ENCODE measurements at places on chromosomes 3 and 15.
A peak's percentile ranks its signal among the peaks of the same experiment; 100 is the strongest.

- DNase-seq = no peak
These were observed 203.4 kb downstream of the TBC1D2B start for GRCh38 chr15:77874063-77874462.

DNA sequence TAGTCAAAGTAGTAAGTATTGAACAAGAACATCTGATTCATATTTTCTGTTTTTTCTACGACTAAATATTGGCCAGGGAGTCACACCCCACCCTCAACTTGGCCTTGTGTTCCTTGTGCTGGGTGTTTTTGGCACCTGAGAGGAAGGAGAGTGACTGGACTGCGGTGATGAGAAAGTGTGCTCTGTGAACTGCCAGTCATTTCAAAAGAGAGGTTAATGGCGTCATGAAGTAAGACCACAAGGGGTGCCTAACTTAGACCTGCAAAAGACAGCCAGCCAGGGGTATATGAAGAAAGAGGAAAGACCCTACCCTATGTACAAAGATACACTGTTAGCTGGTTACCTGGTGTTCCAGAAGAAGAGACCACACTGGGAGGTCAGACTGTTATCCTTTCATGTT lies 58.4 kb upstream of the COL8A1 start:
- no peak for DNase-seq

GRCh38 chr3:63876260-63876659 lies 12.6 kb downstream of the ATXN7 start:
- DNase-seq = no peak

GRCh38 chr3:119322021-119322834 lies 28.0 kb downstream of the ARHGAP31 start:
- DNase-seq = no peak

DNA sequence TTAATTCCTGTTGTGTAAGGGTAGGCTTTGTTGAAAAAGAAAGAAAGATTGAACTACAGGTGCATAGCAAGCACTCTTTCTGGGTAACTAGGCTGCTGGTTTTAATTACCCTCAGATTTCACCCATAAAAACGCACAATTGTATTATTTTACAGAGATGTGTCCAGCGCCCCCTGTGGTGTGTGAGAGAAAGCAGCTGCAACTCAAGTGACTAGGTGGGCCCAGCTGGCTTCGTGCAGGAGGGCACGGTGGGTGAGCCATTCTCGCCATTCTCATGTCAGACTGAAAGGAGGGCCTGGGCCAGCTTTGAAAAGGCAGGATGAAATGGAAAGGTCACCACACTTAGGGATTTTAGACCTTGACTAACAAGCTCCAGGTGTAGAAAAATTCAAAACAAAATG lies 122.6 kb downstream of the LRIG1 start:
- peak; percentile 62 for DNase-seq

DNA sequence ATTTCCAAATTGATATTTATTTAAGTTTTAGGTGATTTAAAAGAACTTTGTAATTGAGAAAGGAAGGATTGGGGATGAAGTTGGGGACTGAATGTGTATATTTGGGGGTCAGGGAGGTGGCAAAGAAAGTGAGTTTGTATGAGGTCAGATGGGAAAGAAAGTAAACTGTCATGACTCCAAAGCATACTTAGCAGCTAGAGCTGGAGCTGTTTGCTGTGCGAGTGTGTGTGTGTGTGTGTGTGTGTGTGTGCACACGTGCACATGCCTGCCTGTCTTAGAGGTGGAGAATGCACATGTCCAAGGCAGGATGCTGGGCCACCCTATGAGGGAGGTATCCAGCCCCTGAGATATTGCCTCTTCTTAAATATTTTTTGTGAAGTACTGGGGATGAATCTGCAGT lies 21.0 kb downstream of the BOC start:
- DNase-seq = no peak

DNA sequence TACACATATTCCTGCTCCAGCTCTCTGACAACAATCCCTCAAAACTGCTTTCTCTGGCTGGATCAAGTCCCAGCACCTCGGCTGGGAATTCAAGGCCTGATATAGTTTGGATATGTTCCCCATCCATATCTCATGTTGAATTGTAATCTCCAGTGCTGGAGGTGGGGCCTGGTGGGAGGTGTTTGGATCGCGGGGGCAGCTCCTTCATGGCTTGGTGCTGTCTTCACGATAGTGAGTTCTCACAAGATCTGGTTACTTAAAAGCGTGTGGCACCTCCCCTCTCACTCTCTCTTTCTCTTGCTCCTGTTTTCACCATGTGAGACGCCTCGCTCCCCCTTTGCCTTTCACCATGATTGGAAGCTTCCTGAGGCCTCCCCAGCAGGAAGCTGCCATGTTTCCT lies 47.4 kb upstream of the SYN2 start:
- DNase-seq = no peak

- no peak for DNase-seq
These were observed 499.0 kb downstream of the PYDC2 start for GRCh38 chr3:191959876-191960413.

DNA sequence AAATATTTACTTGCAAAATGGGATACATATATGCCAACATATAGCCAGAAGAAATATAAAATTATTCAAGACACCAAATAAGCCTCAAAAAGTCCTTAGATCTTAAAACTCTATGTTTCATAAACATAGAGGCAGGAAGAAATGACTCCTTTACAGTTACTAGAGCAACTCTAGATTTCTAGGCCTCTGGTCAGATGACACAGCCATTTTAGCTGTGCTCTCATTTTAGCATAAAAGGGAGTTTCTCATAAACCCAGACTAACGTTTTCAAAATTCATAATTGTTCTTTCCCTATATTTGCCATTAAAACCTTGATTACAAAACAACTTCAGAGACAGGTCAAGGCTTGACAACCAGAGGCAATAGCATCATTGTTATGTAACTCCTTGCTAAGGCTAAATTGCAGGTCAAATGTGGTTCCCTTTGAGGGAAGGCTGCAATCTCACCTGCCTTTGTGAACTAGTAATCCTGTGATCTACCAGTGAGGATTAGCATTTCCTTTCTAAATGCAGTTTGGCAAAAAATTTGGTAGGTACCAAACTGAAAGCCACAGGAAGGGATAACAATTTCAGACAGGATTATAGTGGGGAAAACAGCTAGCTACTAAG lies 8.2 kb downstream of the THOC7 start:
- no peak for DNase-seq

- DNase-seq = no peak
These were observed 51.1 kb downstream of the IFT57 start for GRCh38 chr3:108171106-108171505.

DNA sequence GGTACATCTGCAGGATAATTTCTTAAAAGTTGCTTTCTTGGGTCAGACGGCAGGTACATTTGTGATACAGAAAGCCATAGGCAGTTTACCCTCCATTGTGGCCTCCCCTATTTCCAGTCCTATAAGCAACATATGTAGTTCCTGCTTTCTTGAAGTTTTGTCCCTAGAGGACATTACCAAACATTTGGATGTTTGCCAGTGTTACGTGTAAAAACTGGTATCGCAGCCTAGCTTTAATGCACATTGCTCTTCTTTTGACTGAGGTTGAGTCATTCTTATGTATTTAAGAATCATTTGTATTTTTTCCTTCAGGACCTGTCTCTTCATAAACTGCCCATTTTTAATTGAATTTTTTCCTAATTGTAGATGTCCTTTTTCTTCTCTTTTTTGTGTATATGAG lies 114.3 kb downstream of the DIPK2A start:
- DNase-seq = no peak

- DNase-seq = no peak
These were observed 25.0 kb downstream of the DNAH1 start for GRCh38 chr3:52341123-52341522.

DNA sequence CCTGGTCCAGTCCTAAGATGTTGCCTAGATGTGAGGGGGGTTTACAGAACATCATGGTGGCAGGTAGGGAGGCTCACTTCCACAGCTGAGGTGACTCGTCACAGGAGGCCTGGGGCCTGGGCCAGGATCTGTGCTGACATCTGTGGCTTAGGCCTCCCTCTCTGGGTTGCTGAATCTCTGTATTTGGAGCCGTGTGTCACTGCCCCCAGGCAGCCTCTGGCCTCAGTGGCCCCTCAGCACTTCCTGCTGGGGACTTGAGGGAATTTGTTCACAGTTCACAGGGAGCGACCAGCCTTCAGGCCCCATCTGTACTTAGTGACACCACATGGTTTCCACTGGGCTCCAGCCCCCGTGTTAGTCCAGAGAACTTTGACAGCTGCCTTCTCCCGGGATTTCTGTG lies 41.7 kb upstream of the ADAMTSL3 start:
- no peak for DNase-seq

GRCh38 chr3:164620423-164620822 lies 457.9 kb downstream of the SI start:
- DNase-seq = no peak

DNA sequence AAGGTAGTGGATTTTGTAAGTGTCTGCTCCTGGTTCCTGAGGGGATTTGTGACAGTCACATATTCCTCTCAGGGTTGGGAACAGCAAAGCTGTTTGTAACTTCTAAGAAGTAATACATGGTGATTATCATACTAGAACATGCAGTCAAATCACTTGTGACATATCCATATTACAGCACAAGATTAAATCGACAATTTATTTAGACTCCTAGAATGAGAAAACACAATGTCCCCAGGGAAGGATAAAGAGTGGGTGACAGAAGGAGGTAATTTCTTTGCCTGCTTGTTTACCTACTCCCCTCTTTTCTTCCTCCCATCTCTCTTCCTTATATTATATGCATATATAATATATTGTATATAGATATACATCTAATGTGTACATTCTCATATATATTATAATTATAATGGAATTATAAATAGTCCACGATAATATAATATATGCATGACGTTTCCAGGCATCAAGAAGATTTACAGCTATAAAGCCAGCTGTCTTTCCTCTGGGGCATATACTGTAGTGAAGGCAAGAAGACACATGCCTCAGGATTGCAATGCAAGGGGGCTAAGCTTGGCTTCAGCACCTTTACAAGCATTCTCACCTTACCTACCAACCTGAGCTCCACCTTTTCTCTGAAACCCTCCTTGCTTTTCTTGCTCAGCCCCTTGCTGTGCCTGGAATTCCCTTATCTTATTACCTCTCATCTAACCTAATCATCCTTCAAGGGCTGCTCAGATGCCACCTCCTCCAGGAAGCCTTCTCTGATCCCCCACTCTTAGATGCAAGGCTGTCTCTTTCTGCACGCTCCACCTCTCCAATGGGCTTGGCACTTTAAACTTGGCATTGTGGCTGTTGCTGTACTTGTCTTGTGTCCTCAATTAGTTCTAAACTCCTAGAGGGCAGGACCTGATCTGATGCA lies 73.1 kb upstream of the PIAS1 start:
- no peak for DNase-seq

GRCh38 chr15:99054025-99054387 lies 46.4 kb upstream of the PGPEP1L start:
- no peak for DNase-seq

- no peak for DNase-seq
These were observed 209.8 kb downstream of the PDCD6IP start for GRCh38 chr3:34008191-34008590.

DNA sequence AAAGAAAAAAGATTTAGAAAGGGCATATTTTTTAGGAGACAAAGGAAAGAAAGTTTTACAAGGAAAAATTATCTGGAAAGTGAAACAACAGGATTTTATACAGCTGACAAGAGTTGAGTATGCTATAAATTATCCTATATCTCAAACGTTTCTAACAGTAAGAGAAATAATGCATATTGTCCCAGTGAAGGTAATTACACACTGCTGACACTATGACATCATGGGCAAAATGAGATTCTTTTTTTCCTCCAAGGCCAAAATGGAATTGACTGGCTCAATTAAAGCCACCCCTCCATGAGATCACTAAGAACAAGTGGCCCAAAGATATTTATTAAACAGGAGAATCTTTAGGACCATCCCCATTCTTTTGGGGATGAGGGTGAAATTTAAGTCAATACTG lies 72.0 kb upstream of the CDIN1 start:
- DNase-seq = no peak

- DNase-seq = no peak
These were observed 16.0 kb downstream of the SLC41A3 start for GRCh38 chr3:126067959-126068358.

GRCh38 chr3:183410759-183411158 lies 17.7 kb downstream of the MCF2L2 start:
- DNase-seq = no peak

DNA sequence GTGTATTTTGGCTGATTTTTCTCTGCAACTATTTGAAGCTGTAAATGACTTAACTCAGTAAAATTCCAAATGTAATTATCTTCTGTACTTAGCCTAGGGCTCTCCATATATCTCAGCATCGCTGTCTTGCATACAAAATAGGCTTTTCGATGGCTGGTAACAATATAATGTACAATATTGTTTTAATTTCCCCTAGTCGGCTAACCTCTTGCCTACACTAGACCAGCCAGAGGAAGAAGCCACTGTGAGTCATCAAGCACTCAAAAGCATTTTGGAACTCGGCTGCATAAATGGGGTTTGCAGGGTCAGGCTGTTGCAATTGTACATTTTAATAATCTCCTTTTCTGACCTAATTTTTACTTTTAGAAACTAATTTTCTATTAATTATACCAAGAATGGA lies 583.8 kb downstream of the FOXP1 start:
- DNase-seq = no peak

DNA sequence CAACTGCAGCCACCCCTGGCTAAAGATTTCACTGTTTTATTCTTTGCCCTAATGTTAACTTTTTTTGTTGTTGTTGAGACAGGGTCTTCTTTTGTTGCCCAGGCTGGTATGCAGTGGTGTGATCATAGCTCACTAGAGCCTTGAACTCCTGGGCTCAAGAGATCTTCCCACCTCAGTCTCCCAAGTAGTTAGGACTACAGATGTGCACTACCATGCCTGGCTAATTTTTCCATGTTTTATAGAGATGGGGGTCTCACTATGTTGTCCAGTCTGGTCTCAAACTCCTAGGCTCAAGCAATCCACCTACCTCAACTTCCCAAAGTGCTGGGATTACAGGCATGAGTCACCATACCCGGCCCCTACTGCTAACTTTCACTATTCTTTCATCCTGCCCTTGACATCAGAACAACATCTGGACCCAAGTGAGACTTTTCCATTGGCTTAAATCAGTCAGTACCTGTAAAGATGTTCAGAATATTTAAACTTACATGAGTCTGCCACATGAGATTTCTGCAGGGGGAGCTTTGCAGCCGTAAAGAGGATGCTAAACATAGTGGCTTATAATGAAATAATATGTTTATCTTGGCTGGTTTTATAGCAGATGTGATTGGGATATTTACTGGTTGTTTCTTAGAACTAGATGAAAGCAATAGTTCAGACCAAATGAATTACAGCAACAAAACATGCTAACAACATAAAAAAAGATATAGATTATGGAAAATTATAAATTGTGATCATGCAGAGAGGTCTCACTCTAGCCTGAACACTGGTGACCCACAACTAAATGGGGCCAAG lies 73.6 kb downstream of the HMG20A start:
- no peak for DNase-seq

- no peak for DNase-seq
These were observed 50.4 kb downstream of the IL12A start for GRCh38 chr3:160038862-160039562.

- DNase-seq = no peak
These were observed 148.5 kb upstream of the ICE2 start for GRCh38 chr15:60627298-60627943.

GRCh38 chr3:148464246-148464645 lies 233.5 kb upstream of the AGTR1 start:
- DNase-seq = no peak

GRCh38 chr3:116579840-116580239 lies 129.7 kb upstream of the TUSC7 start:
- DNase-seq = no peak

GRCh38 chr3:43317461-43318316 lies 31.3 kb downstream of the SNRK start:
- DNase-seq = no peak

GRCh38 chr15:80317389-80318182 lies 65.6 kb upstream of the CTXND1 start:
- no peak for DNase-seq

GRCh38 chr3:186708983-186709679 lies 8.0 kb upstream of the KNG1 start:
- no peak for DNase-seq

Data from CD4-positive, alpha-beta T cell (primary cell).